ENCODE measurements at places on chromosomes 12 and 14. TPM values are rescaled to one million over a fixed set of nuclear protein-coding genes. Genes with fewer than 3 reads are reported as not detected.

PPP4R4 gene
- total RNA-seq, result 0.36 TPM

DNA sequence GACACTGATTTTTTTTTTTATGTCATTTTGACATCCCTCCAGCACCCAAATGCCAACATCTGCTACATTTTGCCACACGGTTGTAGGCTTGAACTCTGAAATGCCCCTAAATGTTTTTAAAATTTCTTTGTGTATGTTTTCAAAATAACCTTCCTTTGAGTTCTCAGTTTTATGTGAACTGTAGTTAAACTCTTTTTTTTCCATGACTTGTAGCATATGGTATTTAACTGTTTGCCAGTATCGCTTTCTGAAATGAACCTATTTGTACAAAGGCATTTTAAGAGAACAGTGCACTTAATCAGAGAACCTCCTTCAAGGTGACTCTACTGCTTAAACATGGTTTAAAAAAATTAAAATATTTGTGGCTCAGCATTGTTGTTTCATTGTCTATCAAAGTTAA, 61.5 kb downstream of the PDE3A start:
- DNase-seq, result no peak

- DNase-seq, result no peak
Observed at GRCh38 chr12:62247281-62248045, 12.7 kb upstream of the USP15 start.

C1QL4 gene
- total RNA-seq, result 3.3 TPM

DNA sequence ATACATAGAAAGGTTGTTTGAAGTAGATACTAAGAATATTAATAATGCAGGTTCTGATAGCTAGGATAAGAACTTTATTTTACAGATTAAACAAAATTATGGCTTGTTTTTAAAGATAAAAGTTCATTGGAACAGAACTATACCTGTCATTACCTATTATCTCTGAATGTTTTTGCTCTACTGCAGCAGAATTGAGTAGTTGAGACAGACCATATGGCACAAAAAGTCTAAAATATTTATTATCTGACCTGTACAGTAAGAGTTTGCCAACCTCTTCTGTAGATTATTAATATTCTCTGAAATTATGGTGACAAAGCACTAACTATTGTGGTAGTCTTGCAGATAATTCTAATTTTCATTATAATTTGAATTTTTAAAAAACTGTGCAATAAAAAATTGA, 829.1 kb upstream of the MGAT4C start:
- no peak for DNase-seq

- DNase-seq, result peak; percentile 50
Observed at GRCh38 chr12:49832836-49833421, 4.7 kb upstream of the NCKAP5L start.

GRCh38 chr12:15532364-15532977, 210.2 kb downstream of the PTPRO start:
- peak; percentile 65 for DNase-seq

EML5 gene
- total RNA-seq, result 3.1 TPM

DNA sequence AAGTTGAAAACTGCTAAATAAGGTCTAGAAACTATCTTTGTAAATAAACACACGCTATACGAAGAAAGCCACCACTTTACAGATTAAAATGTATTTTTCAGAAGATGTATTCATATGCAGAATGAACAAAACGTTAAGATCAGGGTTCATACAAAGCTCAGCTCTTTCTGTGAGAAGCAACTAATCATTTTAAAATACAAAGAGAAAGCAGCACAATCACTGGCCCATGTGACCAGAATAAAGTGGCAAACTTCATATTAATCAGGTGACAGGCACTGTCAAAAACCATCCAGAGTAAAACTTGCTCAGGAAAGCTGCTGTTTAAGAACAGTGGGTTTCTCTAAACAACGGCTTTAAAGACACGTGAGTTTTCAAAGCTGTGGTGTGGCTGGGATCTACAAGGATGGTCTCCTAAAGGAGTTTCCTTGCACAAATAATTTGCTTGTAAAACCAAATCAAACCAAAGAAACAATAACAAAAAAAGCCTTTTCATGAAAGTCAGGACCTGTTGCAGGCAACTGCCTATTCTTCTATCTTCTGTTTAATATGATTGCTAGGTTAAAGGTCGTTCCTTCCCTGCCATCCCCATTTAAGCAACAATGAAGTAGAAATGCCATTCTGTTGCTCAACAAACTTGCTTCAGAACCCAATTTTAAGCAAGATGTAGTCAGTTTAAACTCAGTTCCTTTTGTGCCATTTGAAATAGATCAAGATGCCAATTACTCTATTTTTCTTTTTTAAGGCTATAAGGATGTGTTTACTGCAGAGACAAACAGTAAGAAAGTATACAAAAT, 22.3 kb downstream of the SEL1L start:
- DNase-seq, result no peak

SPIC gene
- not detected for total RNA-seq

SOS2 gene
- total RNA-seq, result 19.3 TPM

- DNase-seq, result peak; percentile 4
Observed at GRCh38 chr12:1443421-1444141, 150.8 kb downstream of the FBXL14 start.

DNA sequence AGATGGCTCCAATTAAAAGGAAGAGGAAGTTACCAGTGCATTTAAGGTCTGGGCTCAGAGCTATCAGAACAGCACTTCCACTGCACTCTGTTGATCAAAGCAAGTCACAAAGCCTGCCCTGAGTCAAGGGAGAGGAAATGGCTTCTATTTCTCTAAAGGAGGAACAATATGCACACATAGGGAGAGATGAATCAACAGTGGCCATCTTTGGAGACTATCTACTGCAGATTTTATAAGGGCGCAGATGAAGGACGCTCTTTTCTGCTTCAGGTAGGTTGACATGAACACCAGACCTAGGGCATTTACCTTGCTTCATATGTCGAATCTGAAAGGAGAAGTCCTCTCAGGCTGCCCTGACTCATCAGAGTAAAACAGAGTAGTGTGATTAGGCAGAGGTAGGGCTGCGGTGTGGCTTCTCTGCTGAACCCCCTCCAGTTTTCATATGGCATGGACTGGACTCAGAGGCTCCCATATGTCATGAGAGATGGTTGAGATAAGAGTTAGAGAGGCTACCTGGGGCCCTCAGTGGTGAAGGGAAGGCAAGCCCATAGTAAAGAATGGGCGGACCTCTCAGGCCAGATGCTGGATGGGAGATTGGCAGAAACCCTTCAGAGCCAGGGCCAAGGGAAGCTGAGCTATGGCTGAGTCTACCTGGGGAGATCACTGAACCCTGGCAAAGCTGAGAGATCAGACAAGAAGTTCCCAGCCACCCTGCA, 84.4 kb downstream of the ARF6 start:
- no peak for DNase-seq

DNA sequence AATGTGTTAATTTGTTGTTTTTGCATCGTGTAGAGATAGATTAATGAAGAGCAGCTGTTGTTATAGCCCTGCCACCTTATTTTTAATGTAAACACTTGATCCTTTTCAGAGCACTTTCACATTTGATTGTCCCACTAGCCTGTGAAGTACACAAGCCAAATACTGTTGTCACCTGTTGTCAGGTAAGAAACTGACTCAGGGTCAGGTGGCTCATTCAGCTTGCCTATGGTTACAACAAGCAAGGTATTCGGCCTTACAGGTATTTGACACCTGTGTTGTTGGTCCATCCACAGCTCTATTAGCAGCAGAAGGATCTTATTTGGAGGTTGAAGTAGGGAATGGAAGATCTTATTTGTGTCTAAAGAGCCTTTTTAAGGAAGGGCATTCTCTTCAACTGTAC, 108.9 kb downstream of the GPR135 start:
- DNase-seq, result no peak

GRCh38 chr14:63952053-63952932, 99.5 kb downstream of the SYNE2 start:
- DNase-seq, result no peak

GRCh38 chr14:56794557-56795283, 15.6 kb downstream of the OTX2 start:
- DNase-seq, result no peak

- no peak for DNase-seq
Observed at GRCh38 chr12:122873540-122873939, 22.4 kb downstream of the VPS37B start.

- DNase-seq, result no peak
Observed at GRCh38 chr12:2902272-2902880, 11.7 kb downstream of the TULP3 start.

DNA sequence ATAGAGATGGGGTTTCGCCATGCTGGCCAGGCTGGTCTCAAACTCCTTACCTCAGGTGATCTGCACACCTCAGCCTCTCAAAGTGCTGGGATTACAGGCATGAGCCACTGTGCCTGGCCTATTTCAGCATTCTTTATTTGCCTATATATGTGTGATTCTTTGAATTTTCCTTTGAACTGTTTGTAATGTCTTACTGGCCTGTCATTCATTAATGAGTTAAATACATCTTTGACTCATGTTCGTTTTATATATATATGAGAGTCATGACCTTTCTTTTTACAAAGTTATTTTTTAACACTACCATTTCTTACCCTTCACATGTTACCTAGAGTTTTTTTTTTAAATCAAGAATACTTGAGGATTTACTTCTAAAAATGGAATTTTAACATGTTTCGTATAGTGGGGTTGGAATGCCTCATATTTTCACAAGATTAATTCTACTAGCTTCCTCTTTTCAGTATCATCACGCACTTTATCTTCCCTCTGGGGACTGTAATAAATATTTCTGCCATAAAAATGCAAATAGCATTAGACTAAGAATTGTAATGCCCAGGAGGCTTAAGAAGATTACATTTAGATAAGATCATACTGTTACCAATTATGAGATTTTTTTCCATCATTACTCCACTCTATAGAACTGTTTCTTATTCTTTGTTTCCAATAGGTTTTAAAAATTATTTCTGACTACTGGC, 66.7 kb downstream of the NTN4 start:
- DNase-seq, result no peak

- DNase-seq, result no peak
Observed at GRCh38 chr12:44848703-44849085, 27.4 kb downstream of the NELL2 start.

HOXC5 gene
- 0.78 TPM for total RNA-seq

DNA sequence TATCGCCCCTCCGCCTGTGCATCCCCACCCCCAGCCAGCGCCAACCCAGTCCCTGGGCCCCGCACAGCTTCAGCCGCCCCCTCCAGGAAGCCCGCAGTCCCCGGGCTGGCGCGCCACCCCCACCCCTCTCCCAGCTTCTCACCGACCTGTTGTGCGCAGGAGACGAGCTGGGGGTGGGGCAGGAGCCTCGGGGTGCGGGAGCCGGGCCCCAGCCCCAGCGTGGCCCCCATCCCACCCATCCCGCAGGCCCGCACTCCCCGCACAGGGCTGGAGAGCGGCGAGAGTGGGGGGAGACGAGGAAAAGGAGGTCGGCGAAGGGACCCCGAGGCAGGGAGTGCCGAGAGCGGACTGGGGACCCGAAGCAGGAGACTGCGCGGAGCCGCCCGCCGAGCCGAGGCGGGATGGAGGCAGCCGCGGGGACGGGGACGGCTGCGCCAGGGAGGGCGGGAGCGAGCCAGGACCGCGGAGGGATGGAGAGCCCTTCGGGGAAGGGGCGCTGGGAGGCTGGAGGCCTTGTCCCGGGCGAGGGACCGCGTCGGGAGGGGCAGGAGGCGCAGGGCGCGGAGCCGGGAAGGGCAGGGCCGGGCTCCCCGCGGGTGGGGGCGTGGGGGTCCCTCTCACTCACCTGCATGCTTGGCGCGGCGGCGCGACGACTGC, 498 bp downstream of the PIANP start:
- DNase-seq, result no peak

TRPV4 gene
- total RNA-seq, result 0.96 TPM

GRCh38 chr14:63501429-63501828, 41.7 kb downstream of the PPP2R5E start:
- no peak for DNase-seq

- no peak for DNase-seq
Observed at GRCh38 chr14:50823762-50824636, 7.0 kb downstream of the NIN start.

DNA sequence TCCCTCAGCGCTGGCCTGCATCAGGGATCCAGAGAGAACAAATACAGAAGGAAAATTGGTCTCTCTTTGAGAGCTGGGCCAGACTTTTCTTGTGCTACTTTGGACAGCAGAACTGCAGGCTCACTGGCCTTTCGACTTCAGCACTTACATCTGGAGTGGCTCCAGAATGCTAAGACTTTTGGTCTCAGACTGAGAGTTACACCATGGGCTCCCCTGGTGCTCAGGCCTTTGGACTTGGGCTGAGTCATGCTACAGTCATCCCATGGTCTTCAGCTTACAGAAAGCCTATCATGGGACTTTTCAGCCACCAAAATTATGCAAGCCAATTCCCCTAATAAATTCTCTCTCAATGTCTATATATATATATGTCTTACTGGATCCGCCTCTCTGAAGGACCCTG, 9.0 kb upstream of the CD163 start:
- peak; percentile 92 for DNase-seq

MYF5 gene
- total RNA-seq, result not detected

SLC35E3 gene
- 1.8 TPM for total RNA-seq

Data from RPMI7951 (cell line).